ENCODE measurements at places on chromosomes 7 and 10.

DNA sequence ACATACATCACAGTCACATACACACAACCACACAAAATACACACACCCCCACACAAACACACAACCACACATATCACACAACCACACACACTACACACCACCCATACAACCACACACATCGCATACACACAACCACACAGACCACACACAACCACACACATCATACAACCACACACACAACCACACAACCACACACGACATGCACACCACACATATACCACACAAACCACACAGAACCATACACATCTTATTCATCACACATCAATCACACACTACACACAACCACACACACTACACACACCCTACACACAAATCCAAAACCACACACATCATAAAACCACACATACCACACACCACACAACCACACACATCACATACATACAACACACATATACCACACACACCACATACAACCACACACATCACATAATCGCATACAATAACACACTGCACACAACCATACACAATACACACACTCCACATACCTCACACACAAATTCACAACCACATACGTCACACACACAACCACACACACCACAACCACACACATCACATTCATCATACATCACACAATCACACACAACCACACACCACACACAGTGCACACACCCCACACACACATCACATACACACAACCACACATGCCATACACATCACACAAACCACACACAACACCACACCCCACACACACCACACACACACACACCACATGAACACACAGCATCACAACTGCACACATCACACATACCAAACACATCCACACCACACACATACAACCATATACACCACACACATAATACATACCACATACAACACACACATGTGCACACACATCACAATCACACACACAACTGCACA lies 30.4 kb downstream of the GPRIN2 start:
- DNase-seq, result no peak

DNA sequence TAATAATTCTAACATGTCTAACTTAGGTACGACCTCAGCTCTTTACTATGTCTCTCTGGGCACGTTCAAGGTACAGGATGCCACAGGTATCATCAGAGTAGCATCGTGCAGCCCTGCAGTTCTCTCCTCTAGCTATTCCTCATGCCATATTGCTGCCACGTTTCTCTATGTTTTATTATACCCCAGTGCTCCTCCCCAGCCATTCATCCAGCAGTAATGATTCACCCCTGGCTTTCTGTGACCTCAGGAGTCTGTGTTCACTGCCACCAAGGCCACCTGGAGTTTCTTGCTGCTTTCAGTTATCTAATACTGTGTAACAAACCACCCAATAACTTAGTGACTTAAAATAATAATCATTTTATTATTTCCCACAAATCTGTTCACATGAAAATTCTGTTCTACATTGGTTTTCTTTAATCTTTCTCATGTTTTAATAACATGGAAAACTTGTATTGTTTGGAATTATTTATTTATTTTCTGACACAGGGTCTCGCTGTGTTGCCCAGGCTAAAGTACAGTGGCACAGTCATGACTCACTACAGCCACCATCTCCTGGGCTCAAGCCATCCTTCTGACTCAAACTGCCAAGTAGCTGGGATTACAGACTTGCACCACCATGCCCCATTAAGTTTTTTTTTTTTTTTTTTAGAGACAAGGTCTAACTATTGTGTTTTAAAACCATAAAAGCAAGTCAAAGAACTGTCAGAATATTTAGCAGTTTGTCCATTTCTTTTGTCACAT lies 21.8 kb downstream of the REEP3 start:
- no peak for DNase-seq

- peak; percentile 66 for DNase-seq
Measured at GRCh38 chr10:103921750-103922195, 3.8 kb upstream of the STN1 start.

GRCh38 chr7:27917774-27918314 lies 177.9 kb downstream of the TAX1BP1 start:
- no peak for DNase-seq

GRCh38 chr10:29470843-29471543 lies 163.8 kb downstream of the SVIL start:
- no peak for DNase-seq

GRCh38 chr7:38105874-38106483 lies 72.1 kb upstream of the STARD3NL start:
- peak; percentile 28 for DNase-seq

DNA sequence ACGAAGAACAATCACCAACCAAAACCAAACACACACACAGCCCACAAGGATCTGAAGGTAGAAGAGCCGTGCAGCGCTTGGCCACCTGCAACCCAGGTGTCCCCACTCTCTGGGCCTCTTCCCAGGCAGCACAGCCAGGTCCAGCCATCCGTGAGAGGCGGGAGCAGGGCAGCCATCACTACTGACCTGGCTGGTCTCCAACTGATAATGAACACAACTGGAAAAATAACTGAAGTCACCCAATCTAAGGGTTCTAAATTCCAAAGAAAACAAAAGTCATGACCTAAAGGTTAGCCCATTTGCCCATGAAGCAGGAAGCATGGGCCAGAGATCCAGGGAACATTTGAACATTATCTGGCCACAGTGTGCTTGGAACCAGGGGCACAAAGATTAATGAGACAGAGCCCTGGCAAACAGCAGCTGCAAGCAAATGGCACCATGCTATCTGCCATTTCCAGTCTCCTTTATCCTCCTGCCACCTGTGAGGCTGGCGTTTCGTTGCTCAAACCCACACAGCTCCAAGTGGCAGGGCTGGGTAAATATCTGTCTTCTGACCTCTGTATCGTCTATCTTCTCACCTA lies 207.9 kb downstream of the TNS3 start:
- no peak for DNase-seq

- no peak for DNase-seq
Measured at GRCh38 chr10:132951926-132952325, 9.6 kb upstream of the CFAP46 start.

GRCh38 chr10:84908491-84908890 lies 580.1 kb downstream of the CCSER2 start:
- DNase-seq, result no peak

Data from activated CD8-positive, alpha-beta T cell treated with anti-CD3 and anti-CD28 coated beads, Interleukin-2, amount 10 ng/mL, durations not matched to agents 7 days and 5 days (primary cell).